Occipital lobe (tissue), 3 donors: ENCODE measurements at places on chromosomes 12 and 14.
A peak's percentile ranks its signal among the peaks of the same experiment; 100 is the strongest.

GRCh38 chr12:4958697-4959375, 49.1 kb downstream of the KCNA1 start:
- no peak for DNase-seq

GRCh38 chr14:89730687-89731086, 223.8 kb downstream of the EFCAB11 start:
- DNase-seq = no peak

GRCh38 chr14:95769976-95770375, 56.1 kb upstream of the TCL1A start:
- no peak for DNase-seq

DNA sequence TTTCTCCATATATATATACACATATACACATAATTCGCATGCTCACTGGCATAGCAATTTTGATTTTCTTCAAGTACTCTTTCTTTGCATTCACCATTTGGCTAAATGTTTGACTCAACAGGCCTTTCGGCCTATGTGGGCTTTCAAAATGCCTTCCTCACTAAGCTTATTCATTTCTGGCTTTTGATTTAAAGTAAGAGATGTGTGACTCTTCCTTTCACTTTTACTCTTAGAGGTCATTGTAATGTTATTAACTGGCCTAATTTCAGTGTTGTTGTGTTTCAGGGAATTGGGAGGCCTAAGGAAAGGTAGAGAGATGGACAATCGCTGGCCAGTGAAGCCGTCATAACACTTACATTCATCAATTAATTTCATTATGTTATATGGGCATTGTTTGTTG, 14.5 kb upstream of the KLRD1 start:
- no peak for DNase-seq

GRCh38 chr12:92571169-92571568, 131.6 kb upstream of the PLEKHG7 start:
- no peak for DNase-seq

DNA sequence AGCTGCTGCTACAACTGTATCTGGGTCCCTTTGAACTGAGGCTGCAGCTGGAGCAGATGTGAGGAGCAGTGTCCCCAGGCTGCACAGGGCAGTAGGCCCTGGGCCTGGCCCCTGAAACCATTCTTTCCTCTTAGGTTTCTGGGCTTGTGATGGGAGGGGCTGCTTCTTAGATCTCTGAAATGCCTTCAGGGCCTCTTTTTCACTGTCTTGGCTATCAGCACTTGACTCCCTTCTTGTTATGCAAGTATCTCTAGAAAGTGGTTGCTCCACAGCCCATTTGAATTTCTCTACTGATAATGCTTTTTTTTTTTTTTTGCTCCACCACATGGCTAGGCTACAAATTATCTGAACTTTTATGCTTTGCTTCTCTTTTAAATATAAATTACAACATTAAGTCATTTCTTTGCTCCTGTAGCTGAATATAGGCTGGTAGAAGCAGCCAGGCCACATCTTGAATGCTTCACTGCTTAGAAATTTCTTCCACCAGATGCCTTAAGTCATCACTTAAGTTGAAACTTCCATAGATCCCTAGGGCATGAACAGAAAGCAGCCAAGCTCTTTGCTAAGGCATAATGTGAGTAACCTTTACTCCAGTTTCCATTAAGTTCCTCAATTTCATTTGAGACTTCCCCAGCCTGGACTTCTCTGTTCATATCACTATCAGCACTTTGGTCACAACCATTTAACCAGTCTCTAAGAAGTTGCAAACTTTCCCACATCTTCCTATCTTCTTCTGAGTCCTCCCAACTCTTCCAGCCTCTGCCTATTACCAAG, 41.1 kb downstream of the ACSM4 start:
- DNase-seq = no peak

DNA sequence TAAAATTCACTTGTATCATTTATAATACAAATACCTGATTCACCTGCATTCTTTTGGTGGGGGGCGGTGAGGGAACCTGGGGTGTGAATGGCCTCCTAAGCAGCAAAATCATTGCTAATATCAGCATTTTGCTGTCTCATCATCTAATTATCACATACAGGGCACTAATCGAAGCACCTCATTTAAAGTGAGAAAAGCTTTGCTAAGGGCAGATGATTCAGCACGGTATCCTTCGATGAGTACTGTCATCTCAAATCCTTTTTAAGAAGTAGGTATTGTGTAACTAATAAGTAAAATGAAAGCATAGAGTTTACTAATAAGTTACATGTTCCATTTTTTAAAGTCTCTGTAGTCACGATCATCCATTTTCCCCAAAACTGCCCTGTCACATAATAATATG, 278.1 kb upstream of the SOX5 start:
- DNase-seq = no peak

DNA sequence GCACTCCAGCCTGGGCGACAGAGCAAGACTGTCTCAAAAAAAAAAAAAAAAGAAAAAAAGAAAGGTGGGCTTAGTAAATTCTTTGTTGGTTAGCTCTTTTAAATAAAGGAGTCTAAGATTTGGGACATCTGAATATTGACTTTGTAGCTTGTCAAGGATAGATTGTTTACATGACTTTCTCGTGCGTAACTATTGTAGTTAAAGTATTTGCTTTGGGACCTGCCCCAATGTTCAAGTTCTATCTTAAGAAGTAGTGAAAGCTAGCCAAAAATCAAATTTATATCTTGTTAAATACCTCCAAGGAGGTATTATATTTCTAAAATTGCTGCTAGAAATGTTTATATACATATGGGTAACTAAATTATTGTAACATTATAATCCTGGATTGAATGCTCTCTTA, 32.4 kb downstream of the PTPN21 start:
- no peak for DNase-seq

GRCh38 chr12:69415471-69416275, 54.5 kb upstream of the FRS2 start:
- peak; percentile 5 for DNase-seq

GRCh38 chr14:90354551-90355298, 23.0 kb upstream of the NRDE2 start:
- DNase-seq = no peak

GRCh38 chr14:53855574-53855973, 101.1 kb downstream of the BMP4 start:
- no peak for DNase-seq

DNA sequence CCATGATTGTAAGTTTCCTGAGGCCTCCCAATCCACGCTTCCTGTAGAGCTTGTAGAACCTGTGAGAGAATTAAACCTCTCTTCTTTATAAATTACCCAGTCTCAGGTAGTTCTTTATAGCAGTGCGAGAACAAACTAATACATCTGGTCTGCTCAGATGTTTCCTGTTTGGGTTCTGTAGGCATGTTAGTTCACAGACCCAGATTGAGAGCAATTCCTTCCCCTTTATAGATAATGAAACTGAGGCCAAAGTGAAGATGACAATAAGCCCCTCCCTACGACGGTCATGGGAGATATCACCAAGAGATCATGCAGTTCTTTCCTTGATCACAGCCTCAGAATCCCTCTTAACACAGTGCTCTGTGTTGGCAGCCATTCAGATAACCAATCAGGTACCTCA, 76.5 kb upstream of the CLMN start:
- DNase-seq = no peak

- no peak for DNase-seq
Measured at GRCh38 chr12:58920961-58921861, 907 bp upstream of the LRIG3 start.

DNA sequence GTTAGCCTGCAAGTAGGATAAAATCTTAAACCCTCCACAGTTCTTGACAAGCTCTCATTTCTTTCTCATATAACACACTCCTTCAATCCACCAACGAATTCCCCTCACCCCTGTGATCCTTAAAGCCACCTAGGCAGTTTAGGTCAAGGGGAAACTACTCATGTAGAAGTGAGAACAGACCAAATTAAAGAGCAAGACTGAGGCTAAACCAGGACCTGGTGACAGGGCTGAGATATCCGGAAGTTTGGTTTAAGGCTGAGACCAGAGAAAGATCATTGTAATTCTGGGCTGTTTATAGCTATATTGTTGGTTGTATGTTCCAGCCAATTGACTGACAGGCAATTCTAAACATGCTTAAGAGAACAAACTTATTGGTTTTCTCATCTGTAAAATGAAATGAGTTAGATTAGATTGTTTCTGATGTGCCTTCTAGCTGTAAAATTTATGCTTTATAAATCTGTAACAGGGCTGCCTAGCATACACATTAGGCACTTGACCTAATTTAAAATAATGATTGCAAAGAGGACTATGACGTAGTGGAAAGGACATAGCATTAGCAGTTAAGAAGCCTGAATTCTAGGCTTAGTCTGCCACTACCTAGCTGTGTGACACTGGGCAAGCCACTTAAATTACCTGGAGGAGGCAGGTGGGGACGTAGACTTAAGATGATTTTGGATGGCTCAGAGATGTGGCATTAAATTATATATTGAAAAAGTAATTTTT, 53.9 kb upstream of the PTGR2 start:
- DNase-seq = no peak

DNA sequence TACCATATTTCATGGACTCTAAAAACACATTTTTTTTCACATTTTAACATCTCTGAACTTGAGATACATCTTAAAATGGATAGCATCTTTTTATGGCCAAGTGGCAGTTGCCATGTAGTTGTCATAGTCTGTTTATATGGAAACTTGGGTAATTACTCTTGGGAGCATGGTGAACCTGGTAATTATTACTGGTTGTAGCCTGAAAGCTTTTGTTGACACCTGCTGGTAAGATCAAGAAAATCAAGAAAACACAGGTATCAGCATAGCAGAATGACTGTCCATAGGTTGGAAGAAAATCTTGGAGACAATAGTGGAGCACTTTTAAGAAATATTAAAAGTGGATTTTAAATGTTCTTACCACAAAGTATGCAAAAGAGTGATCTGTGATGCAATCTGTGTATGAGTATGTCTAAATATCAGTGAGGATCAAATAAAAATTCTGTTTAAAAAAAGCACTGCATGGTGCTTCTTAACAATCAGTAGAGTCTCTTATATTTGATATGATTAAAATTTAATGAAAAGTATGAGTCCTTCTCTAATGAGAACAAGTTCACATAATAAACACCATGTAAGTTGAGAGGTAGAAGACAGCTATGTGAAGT, 44.2 kb downstream of the TTC8 start:
- DNase-seq = no peak

DNA sequence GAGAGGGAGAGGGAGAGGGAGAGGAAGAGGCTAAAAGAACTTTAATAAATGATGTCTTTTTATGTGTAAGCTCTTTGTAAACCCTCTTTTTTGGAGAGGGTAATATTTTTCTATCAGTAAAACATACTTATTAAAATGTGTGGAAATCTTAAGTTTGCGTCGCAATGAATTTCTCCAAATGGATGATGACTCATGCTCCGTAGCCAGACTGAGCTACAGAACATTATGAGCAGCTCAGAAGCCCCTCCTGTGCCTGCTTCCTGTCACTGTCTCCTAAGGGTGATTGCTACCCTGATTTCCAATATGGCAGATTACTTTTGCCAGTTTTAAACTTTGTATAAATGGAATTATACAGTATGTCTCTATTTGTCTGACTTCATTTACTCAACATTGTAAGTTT, 13.0 kb upstream of the PYGL start:
- DNase-seq = no peak

DNA sequence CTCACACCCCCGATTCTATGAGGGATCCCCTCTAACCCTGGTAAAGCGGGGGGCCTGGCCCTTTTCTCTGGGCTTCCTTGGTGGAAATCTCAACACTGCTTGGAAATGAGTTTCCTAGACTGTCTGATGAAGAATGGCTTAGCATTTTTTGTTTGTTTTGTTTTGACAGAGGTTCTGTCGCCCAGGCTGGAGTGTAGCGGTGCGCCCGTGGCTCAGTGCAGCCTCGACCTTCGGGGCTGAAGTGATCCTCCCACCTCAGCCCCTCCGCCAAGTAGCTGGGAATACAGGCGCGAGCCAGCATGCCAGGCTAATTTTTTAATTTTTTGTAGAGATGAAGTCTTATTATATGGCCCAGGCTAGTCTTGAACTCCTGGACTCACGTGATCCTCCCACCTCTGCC, 30.3 kb downstream of the TC2N start:
- DNase-seq = no peak

DNA sequence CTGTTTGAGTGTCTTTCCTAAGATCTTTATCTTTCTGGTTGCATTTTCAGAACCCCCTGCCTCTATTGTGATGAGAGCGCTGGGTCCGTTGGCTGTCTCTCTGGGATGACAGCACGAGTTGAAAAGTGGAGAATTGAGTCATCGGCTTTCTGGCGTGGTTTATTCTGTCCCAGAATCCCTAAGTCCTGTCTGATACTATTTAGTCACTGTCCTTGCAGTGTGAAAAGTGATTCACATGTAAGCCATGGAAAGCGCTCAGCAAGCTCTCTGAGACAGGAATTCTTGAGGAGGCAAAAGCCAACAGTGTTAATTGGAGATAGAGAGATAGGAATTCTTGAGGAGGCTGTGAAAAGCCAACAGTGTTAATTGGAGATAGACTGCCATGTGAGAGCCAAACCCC, 121.7 kb downstream of the CHST11 start:
- DNase-seq = no peak
